Stimulated activated naive CD4-positive, alpha-beta T cell treated with Interleukin-2 at 50 U/mL for 16 hours (primary cell): ENCODE measurements at places on chromosomes 2 and 18.

DNA sequence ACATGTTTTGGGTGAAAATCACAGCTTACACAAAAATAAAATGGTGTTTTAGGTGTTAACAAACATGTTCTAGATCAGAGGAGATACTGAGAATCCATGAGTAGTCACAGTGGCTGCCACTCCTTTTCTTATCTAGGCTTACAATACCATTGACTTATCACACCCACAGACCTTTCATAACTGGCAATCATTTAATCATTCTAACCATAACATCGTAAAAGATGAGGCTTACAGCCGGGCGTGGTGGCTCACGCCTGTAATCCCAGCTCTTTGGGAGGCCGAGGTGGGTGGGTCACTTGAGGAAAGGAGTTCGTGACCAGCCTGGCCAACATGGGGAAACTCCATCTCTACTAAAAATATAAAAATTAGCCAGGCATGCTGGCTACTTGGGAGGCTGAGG, 18.8 kb upstream of the SERPINB5 start:
- no peak for DNase-seq

DNA sequence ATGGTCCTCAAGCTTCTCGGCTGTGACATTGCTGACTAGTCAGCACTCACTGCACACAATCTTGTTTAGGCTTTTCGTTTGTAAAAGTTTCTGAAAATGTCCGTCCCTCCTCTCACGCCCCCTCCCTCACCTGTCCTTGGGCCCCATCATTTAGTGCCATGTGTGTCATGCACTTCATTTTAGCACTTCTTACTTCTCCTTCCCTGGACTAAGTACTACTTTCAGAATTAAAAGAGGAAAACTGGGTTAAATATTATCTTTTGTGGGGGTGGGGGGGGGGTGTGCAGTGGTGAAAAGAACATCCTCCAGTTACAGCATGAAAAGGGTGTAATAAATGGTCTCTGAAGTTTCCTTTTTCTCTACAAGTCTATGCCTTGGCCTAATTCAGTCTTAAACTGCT, 182.0 kb upstream of the SP5 start:
- no peak for DNase-seq

- DNase-seq = no peak
Measured at GRCh38 chr18:12295389-12296086, 12.5 kb upstream of the TUBB6 start.

- DNase-seq = no peak
Measured at GRCh38 chr18:73079920-73080319, 212.1 kb upstream of the NETO1 start.

- DNase-seq = no peak
Measured at GRCh38 chr2:72141032-72141645, 6.5 kb downstream of the CYP26B1 start.

DNA sequence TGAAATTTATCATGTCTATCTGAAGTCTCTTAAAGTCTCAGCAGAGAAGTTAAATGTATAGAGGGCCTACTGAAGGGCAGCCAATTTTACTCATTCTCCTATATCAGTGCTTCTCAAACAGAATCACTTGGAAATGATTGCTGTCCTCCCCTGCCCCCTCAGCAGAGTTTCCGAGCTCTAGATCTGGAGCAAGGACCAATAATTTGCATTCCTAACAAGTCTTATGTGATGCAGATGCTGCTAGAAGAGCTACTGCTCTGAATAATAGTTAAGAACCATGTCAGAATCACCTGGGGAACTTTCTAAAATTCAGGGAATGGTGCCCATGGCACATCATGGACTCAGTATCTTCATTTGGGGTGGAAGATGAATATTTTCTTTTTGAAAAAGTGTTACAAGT, 105.6 kb upstream of the EPHA4 start:
- no peak for DNase-seq

DNA sequence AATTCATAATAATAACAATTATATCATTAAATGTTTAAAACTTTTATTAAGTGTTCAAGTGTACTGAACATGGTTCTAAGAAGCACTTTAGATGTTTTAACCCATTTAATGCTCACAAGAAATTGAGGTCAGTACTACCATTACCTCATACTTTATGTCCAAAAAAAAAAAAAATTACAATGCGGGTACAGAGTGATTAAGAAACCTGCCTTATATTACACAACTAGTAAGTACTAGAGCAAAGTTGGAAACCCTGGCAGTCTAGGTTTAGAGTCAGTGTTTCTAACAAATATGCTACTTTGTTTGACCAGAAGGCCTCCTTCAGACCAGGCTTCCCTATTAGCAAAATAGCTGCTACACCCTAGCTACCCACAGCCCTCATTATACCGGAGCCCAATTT, 28.5 kb downstream of the PLEKHM3 start:
- no peak for DNase-seq

DNA sequence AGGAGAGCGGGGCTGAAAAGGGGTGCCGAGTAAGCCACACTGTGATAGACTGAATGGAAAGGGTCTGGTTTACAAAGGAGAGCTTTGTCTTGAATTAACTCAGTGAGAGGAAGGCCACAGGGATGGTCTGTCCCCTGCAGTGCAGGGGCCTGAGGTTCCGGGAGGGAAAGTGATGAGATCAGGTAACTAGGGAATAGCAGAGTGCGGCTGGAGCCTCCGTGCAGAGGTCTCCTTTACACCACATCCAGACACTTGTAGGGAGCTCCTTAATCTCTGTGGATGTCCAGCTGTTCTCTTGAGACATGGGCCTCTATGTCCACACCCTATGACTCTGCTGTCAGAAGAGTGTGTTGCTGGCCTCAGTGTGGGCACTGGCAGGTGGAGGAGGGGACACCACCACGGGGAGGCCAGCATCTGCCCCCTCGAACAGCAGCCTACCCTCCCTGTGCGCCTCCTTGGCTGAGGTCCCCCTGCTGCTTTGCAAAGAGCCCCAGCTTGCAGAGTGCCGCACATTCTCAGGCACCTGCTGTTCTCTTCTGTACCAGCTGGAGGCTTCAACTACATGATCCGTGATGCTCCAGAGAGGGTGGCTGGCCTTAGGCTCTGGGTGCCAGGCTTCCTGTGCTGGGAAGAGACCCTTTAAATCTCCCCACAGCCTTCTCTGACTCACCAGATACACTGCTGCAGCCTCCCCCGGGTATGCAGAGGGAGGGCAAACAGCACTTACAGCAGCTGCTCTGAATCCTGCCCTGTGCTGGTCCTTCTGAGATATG, 25.9 kb downstream of the ENOSF1 start:
- no peak for DNase-seq

DNA sequence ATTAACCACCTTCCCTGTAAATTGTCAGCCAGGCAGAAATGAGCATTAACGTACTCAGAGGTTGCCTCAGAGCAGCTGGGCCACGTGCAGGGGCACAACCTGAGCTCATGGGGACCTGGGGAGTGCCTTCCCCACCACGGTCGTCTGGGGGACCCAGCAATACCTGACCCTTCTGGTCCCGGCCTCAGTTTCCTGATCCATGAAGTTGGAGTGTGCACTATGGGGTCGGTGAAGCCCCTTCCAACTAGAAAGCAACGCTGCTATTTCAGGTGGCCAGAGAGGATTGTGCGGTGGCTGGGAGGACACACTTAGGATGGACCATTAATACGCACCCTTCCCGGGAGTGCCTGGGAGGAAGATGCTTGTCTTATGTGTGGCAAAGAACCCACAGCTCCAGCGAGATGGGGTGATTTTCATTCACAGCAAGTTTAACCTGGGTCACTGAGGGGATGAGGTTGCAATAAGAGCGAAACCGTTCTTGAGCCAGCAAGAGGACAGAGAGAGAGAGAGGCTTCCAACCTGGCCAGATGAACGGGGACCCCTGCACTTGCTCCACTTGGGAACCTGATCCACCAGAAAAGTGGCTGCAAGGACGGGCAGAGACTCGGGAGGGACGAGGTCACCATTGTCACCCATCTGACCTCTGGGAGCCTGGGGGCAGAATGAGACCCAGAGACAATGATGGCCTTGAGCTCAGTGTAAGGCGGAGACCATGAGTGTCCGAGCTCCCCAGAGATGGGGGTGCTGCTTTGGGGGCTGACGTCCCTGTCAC, 36.2 kb downstream of the NGEF start:
- DNase-seq = no peak

DNA sequence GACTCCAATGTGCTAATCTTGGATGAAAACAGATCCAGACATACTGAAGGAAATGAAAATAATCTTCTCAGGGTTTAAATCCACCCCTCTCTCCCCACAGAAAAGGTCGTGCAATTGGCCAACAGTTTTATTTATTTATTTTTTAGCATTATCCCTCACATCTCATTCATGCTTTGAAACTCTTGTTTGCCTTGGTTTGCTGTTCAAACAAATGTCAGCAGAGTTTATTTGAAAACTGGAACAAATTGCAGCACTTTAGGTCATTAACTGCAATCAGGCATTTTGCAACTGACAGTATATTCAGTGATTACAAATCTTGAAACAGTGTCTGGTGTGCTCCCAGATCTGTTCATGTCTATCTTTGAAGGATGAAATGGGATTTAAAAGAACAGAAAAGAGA, 220.6 kb downstream of the SLC4A10 start:
- DNase-seq = no peak

DNA sequence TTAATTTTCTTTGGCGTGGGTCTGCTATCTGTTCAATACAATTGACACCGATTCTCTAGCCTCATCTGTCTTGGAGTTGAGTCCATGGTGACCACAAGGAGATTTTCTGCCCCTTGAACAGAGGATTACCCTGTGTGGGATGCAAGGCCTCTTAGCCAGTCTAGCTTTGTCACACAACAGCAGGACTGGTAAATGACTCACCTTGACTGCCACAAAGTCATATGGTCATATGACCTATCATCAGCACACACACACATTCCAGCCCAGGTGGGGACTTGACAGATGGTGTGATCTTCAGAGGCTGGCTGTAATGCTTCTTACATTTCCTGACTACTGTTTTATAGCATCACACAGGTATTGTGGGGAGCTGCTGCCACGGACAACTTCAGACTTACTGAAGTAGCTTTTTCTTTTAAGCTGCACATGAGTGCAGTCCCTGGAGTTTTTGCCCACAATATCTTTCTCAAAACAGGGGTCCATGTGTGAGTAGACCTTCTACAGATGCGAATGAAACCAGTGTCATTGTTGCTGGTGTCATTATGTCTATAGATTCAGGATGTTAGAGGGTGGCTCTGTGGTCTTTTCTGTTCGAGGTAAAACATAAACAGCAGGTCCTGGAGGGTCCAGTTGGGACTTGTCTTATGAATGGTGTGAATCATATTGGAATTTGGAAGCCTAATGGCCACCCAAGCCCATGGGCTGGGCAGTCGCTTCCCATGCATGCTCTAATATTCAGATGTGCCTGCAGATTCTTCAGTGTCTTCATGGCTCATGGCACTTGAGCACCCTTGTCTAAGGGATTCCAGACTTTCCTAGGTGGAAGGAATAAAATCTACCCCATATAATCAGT, 18.6 kb upstream of the ACOXL start:
- no peak for DNase-seq

- DNase-seq = no peak
Measured at GRCh38 chr2:96530474-96531357, 5.8 kb upstream of the ARID5A start.
